ENCODE measurements at places on chromosomes 1 and 21.

GRCh38 chr21:35153671-35154070 lies 104.6 kb upstream of the RUNX1 start:
- peaks cover 14% of the 10 kb centered on the region for H3K4me1 ChIP-seq
- H3K27ac ChIP-seq = no peak overlapping the region
- no peaks in the 10 kb centered on the region for H3K36me3 ChIP-seq
- no peak overlapping the region for H3K4me3 ChIP-seq
- DNase-seq = peak; percentile 69

DNA sequence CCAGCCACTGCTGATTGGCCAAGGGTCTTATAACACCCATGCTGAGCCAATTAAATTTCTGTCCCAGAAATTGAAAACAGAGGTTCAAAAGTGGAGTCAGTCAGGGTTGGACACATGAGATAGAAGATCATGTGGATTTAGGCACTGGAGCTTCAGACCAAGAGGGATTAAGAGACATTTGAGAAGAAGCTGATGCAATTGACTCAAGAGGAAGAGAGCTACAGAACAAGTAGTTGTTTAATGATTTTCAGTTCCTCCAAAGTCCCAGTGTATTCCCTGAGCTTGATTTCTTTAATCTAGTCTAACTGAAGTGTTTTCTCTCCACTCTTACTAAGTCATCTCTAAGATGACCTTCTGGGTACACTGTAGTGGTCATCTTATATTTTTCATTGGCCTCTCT lies 227.1 kb downstream of the DUSP10 start:
- H3K4me1 ChIP-seq = no peaks in the 10 kb centered on the region
- H3K36me3 ChIP-seq = no peaks in the 10 kb centered on the region
- no peak overlapping the region for H3K27ac ChIP-seq
- no peak overlapping the region for H3K4me3 ChIP-seq
- no peak for DNase-seq

DNA sequence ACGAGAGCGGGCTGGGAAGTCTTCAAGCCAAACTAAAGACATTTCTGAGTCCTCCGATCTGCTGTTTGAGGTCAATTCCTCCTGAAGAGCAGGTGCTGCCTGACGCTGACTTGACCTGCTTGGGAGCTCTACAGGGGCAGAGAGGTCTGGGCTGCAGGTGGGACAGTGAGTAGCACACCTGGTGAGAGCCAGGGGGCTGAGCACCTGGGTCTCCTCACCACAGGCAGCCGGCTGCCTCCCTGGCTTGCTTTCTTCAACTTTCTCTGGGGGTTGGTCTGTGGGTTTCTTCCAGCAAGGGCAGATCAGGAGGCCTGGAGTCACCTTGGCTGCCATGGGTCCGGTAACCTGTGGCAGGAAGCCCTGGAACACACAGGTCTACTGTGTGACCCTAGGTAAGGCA lies 107.4 kb upstream of the EDN2 start:
- peaks cover 3% of the 10 kb centered on the region for H3K36me3 ChIP-seq
- H3K27ac ChIP-seq = no peak overlapping the region
- no peaks in the 10 kb centered on the region for H3K27me3 ChIP-seq
- no peak for DNase-seq

DNA sequence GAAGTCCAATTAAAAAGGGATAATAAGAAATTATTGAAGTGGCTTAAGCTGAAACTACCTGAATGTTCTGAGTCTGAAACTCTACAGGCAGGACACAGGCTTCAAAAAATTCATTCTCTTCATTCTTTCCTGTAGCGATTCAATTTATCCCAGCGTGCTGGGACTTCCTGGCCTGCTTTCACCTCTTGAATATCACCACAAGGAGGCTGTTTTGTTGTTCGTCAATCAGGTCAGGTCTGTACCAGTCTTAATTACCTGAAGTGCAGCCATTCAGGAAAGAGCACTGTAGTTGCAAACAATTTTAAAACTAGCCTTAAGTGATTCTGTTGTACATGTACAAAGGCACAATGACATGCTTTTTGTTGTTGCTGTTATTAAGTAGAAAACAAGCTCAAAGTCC lies 38.4 kb downstream of the FYB2 start:
- no peak for DNase-seq
- no peaks in the 10 kb centered on the region for H3K36me3 ChIP-seq
- no peaks in the 10 kb centered on the region for H3K27me3 ChIP-seq
- no peak overlapping the region for H3K27ac ChIP-seq
- no peaks in the 10 kb centered on the region for H3K4me1 ChIP-seq

- DNase-seq = no peak
- no peaks in the 10 kb centered on the region for H3K36me3 ChIP-seq
- no peak overlapping the region for H3K4me3 ChIP-seq
- no peaks in the 10 kb centered on the region for H3K4me1 ChIP-seq
- no peaks in the 10 kb centered on the region for H3K27me3 ChIP-seq
These were observed 82.0 kb upstream of the DPH5 start for GRCh38 chr1:101107496-101108110.

GRCh38 chr1:206970446-206970845 lies at the start of gene FCAMR:
TSS of gene FCAMR (minus strand) at chr1:206970460. CDS start at chr1:206970125, 335 bp downstream.
- peaks cover 13% of the 10 kb centered on the region for H3K27me3 ChIP-seq
- H3K27ac ChIP-seq = no peak within 1 kb of the TSS
- H3K4me3 ChIP-seq = no peak within 1 kb of the TSS
- H3K36me3 ChIP-seq = no peaks in the 10 kb centered on the region

- no peak overlapping the region for H3K4me3 ChIP-seq
- no peaks in the 10 kb centered on the region for H3K27me3 ChIP-seq
- H3K4me1 ChIP-seq = no peaks in the 10 kb centered on the region
- peak; percentile 29 for DNase-seq
These were observed 143.2 kb downstream of the KCTD3 start for GRCh38 chr1:215710036-215710898.

DNA sequence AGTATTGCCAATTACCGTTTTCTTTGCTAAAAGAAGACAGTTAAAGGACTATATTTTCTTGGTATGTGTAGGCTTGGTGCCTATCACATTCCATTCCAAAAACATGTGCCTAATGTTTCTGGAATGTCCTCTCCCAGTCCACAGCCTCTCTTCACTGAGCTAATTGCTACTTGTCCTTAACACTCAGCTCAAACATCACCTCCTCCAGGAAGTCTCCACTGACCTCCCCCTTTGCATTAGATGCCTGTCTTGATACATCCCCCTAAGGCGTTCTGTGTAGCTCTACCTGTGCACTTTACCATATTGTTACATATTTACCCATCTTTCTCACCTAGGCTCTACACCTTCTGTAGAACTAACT lies 195.6 kb upstream of the CAMK1G start:
- no peaks in the 10 kb centered on the region for H3K27me3 ChIP-seq
- H3K36me3 ChIP-seq = no peaks in the 10 kb centered on the region
- peak; percentile 72 for DNase-seq
- H3K4me1 ChIP-seq = peaks cover 29% of the 10 kb centered on the region
- no peak overlapping the region for H3K4me3 ChIP-seq

DNA sequence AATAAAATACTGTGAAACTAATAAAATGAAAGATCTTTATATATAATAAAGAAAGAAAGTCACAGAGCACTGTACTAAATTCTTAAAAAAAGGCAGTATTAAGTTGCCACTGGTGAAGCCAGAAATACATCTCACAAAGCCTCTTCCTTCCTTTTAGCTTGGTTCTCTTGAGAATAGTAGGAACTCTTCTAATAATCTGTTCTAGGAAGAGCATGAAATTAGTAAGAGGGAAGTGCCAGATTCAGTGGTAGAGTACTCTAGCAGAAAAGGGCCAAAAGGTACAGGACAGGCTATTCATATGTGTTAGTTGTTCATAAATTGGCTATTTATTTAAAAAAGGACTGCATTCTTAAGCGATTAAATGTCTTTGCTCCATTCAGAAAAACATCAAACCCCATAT lies 33.7 kb downstream of the CTTNBP2NL start:
- H3K27me3 ChIP-seq = no peaks in the 10 kb centered on the region
- H3K36me3 ChIP-seq = peaks cover 17% of the 10 kb centered on the region
- no peaks in the 10 kb centered on the region for H3K4me1 ChIP-seq
- H3K4me3 ChIP-seq = no peak overlapping the region
- DNase-seq = no peak

DNA sequence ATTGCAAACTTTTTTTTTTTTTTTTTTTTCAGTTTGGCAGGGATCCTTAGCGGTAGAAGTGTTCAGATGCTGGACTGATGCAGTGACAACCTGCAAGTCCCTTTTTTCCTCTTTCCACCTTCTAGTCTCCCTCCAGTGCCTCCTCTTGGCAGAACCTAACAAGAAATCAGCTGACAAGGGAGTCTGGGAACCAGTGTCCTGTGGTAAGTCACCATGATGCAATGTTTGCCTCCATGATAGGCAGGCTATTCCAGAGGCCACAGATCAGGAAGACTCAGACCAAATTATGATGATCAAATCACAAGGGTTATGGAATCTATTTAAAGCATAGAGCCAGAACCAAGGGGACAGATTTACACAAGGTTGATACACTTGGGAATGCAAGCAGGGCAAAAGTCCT lies 3.0 kb upstream of the CD34 start:
- no peaks in the 10 kb centered on the region for H3K27me3 ChIP-seq
- no peak overlapping the region for H3K4me3 ChIP-seq
- no peak overlapping the region for H3K27ac ChIP-seq

- peak overlapping the region; percentile 1 for H3K4me3 ChIP-seq
- no peaks in the 10 kb centered on the region for H3K27me3 ChIP-seq
- DNase-seq = no peak
- peaks cover 51% of the 10 kb centered on the region for H3K4me1 ChIP-seq
- peak overlapping the region; percentile 36 for H3K27ac ChIP-seq
These were observed 4.3 kb downstream of the PEA15 start for GRCh38 chr1:160209321-160210046.

DNA sequence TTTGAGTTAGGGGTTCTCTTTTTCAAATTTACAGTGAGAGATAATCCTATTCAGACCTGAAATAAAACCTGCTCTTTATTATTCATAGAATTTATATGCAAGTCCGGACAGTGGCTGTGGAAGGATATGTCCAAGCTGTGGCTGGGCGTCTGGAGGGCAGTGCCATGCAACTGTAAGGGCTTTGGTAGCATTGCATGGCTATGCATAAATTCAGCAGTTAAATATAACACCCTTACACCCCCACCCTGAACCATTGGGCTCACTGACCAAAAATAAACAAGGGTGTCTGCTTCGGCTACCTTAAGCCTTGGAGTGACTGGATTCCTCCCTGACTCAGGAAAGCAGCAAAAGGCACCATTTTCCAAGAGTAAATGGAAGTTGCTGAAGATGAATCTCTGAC lies 5.4 kb downstream of the CHTOP start:
- peaks cover 70% of the 10 kb centered on the region for H3K36me3 ChIP-seq
- DNase-seq = no peak
- no peak overlapping the region for H3K27ac ChIP-seq
- no peaks in the 10 kb centered on the region for H3K27me3 ChIP-seq

DNA sequence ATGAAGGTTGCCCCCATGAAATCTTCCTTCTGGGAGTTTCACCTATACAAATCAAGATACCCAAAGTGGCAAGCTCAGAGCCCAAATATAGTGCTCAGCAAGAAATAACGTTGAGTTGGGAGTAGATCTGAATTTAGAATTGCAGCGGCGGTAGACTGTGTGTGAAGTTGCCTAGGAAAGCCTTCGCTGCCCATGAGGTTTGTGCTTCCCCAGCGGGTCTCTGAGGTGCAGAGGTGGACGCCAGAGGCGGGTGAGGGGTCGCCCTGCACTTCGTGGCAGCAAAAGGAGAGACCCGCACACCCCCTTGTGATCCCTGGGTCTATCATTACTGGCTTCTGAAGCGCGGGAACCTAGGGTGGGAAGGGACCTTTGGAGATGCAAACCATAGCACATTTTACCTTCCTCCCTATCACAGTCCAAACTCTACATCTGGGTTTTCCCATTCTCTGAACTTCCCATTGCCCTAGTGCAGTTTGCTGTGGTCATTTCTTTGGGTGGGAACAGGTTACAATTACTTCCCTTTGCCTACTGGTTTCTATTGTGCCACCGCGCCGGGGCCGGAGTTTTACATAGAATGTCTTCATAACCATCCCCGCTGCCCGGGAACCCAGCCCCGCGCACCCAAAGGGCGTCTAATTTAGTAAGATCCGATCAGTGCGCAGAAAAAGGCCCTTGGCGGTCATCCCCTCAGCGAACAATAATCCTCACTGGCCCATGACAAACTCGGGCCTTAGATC lies 5.2 kb downstream of the TBX15 start:
- H3K27me3 ChIP-seq = peaks cover 99% of the 10 kb centered on the region
- peaks cover 8% of the 10 kb centered on the region for H3K4me1 ChIP-seq
- no peak for DNase-seq
- no peaks in the 10 kb centered on the region for H3K36me3 ChIP-seq
- H3K4me3 ChIP-seq = no peak overlapping the region

GRCh38 chr1:75870951-75871350 lies 61.3 kb downstream of the ASB17 start:
- no peaks in the 10 kb centered on the region for H3K36me3 ChIP-seq
- DNase-seq = no peak
- H3K4me3 ChIP-seq = no peak overlapping the region
- H3K27ac ChIP-seq = no peak overlapping the region
- H3K27me3 ChIP-seq = no peaks in the 10 kb centered on the region

GRCh38 chr1:213324859-213325258 lies 273.8 kb downstream of the RPS6KC1 start:
- H3K36me3 ChIP-seq = no peaks in the 10 kb centered on the region
- H3K27ac ChIP-seq = no peak overlapping the region
- peaks cover 19% of the 10 kb centered on the region for H3K4me1 ChIP-seq
- DNase-seq = no peak
- H3K4me3 ChIP-seq = no peak overlapping the region

GRCh38 chr1:55147524-55147923 lies 67.6 kb downstream of the USP24 start:
- H3K4me3 ChIP-seq = no peak overlapping the region
- no peak for DNase-seq
- H3K36me3 ChIP-seq = peaks cover 18% of the 10 kb centered on the region
- H3K27ac ChIP-seq = no peak overlapping the region
- no peaks in the 10 kb centered on the region for H3K27me3 ChIP-seq

DNA sequence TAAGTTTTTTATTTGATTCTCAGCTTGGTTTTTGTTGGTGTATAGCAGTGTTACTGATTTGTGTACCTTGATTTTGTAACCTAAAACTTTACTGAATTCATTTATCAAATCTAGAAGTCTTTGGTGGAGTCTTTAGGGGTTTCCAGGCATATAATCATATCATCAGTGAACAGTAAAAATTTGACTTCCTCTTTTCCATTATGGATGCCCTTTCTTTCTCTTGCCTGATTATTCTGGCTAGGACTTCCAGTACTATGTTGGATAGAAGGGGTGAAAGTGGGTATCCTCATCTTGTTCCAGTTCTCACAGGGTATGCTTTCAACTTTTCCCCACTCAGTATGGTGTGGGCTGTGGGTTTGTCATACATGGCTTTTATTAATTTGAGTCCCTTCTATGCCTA lies 23.6 kb upstream of the MAB21L3 start:
- DNase-seq = no peak
- no peak overlapping the region for H3K4me3 ChIP-seq
- no peaks in the 10 kb centered on the region for H3K4me1 ChIP-seq
- H3K27ac ChIP-seq = no peak overlapping the region
- H3K27me3 ChIP-seq = no peaks in the 10 kb centered on the region
- H3K36me3 ChIP-seq = no peaks in the 10 kb centered on the region

GRCh38 chr1:16260814-16261213 lies 23.8 kb upstream of the CPLANE2 start:
- H3K36me3 ChIP-seq = no peaks in the 10 kb centered on the region
- H3K27ac ChIP-seq = peak overlapping the region; percentile 46
- H3K27me3 ChIP-seq = no peaks in the 10 kb centered on the region
- DNase-seq = peak; percentile 77
- H3K4me1 ChIP-seq = peaks cover 8% of the 10 kb centered on the region

Data from astrocyte (in vitro differentiated cells and primary cell).